ENCODE measurements at places on chromosomes 1 and 21. TPM values are rescaled to one million over a fixed set of nuclear protein-coding genes. Genes with fewer than 3 reads are reported as not detected.

DNA sequence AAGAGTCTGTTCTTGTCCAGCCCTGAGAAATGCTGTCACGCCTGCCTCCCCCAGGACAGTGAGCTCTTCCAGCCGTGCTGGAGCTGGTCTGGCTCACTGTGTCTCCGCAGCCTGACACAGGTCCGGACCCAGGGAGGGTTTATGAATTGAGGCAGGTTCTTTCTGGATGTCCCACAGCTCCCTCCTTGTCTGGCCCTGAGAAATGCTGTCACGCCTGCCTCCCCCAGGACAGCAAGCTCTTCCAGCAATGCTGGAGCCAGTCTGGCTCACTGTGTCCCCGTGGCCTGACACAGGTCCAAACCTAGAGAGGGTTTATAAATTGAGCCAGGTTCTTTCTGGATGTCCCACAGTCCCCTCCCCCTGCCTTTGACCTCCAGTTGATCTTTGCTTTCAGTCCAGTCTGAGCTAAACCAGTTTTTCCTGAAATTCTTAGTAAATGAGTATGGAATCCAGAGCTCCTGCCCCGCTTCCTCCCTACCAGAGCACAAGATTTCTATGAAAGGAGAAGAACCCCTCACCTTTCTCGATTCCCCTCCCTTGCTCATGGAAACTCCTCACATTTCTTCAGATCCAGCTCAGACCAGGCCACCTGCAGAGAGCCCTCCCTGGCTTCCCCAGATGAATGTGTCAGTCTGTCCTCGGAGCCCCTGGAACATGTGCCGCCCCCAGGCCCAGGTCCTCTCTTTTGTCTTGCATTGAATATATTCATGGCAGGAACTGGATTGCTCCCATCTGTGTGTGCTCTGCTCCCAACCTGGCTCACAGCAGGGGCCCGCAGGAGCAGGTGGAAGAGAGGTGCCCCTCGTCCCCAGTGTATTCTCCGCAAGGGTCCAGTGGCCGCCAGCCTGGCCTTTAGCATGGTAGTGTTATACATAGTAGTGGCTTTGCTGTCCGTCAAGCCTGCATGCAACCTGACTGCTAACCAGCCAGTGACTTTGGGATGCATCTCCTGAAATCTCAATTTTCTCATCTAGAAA lies 116.3 kb downstream of the EPHB2 start:
- peak; percentile 81 for DNase-seq

- no peak for DNase-seq
Observed at GRCh38 chr1:160570840-160571239, 8.5 kb downstream of the CD84 start.

DNA sequence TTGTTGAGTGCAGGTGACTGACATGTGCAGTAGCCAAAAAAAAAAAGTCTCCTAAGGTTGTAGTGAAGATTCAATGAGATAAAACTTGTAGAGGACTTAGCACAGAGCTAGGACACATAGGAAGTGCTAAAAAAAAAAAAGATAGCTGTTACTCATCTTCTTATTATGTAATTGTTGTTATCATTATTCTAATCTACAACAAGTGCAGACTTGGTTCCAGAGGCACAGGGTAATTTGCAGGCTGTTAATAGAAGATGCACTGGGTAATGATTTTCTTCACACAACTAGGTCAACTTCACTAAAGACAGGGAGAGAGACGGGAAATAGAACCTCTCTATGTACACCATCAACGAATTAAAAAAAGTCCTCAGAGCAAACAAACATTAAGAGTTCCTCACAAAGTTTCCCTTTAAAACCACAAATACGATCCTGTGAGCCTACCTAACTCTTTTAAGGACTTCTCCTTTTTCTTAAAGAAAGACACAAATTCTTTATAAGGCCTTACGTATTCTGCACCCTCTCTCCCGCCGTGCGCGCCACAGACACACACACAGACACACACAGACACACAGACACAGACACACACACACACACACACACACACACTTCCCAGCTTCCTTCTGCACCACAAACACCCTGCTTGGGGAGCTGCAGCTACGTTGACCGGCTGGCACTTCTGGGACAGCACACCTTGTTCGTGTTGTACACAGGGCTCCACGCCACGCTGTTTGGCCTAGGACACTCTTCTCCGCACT lies 49.8 kb upstream of the GADD45A start:
- no peak for DNase-seq

The SLFNL1 gene
- not detected for total RNA-seq

DNA sequence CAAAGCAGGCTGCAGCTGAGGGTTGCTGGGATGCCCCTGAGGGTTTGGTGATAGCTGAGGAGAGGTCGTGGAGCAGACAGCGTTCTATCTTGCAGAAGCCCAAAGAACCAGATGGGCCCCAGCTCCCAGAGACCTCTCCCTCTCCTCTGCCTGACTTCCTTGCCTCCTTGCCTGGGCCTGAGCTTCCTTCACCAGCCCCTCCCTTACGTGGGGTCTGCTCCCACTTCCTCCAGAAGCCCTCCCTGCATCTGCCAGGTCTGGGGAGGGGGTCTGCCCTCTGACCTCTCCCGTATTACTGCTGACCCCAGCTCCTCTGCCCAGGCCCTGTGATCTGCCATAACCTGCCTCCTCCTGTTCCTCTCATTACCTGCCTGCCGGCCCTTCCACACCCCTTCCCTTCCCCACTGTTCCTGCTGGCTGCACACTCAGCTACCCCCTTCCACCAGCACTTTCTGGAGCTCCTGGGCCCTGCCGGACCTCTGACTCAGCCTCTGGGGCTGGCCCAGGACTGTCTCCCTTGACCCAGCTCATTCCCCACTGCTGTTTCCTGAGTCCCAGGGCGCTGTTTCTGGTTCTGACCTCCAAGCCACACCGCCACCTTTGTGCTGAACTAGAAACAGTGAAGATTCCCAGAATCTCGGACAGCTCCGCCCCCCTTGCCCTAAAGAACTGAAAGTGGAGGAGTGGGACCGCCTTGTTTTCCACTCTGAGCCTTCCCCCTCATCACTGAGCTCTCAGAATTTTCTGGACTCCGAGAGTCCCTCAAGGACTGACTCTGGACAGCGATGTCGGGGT lies 237.7 kb upstream of the C1orf174 start:
- DNase-seq, result peak; percentile 54

DNA sequence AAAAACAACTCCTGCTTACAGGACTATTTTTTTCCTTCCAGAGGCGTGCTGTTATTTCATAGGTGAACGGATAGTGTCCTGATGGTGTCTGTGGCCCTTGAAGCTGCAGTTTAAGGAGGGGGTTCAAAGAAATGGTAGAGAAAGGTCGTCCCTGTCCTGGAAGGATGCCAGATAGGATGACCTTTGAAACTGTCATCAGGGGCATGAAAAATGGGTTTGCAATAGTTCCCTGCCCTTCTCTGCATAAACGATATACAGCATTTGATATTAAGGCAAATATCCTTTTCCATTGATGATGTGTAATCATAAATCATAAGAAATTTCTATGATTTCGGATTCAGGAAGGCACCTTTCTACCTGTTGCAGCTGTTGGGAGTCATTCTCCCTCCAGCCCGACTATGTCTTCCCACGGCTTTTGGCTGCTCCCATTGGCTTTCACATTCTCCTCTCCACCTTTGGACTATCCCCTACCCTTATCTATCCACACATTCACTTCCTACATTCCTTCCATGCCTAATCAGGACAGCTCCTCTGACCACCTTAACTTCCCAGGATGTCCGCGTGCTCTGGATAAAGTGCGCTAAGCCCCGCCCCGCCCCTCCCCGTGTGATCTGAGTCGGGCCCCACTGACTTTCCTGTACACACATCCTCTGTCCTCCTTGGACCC lies 209.8 kb downstream of the DISC1 start:
- DNase-seq, result no peak

- DNase-seq, result no peak
Observed at GRCh38 chr1:212578041-212578440, 30.5 kb upstream of the ATF3 start.

The S100A1 gene
- 0.63 TPM for total RNA-seq

The PPM1J gene
- total RNA-seq, result 4.6 TPM

GRCh38 chr1:118217141-118217838 lies 32.3 kb upstream of the SPAG17 start:
- DNase-seq, result no peak

GRCh38 chr1:22739648-22740385 lies 29.2 kb downstream of the EPHB2 start:
- DNase-seq, result no peak

The PHC2 gene
- 43.9 TPM for total RNA-seq

DNA sequence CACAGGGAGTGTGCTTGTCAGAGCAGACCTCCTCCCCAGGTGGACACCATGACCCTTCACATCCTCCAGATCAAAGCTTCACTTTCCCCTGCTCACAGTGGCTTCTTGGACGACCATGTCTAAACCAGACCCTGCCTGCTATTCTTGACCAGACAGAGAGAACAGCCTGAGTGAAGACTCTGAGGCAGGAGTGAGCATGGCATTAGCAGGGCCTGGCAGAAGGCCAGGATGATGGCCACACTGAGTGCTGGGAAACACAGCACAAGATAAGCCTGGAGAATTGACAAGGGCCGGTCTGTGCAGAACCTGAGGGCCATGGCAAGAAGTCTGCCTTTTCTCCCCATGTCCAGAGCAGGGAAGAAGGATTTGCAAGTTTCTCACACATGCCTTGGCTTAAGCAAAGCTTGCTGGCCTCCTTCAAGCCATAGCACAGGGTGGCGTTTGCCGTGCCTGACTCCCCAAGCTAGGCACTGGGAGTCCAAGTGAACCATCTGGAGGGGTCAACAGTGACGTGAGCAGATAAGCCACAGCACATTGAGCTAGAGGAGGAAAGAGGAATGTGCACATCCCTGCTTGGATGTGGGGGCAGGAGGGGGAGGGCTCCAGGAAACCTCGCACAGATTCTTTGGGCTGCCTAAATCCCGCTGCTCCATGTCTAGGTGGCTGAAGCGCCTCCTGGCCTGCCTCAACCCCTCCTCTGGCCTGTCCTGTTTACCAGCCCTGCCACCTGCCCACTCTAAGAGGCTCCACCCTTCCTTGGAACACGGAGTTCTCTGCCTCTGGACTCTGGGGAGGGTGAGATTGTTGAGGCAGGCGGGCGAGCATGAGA lies 87.1 kb downstream of the CD58 start:
- no peak for DNase-seq

DNA sequence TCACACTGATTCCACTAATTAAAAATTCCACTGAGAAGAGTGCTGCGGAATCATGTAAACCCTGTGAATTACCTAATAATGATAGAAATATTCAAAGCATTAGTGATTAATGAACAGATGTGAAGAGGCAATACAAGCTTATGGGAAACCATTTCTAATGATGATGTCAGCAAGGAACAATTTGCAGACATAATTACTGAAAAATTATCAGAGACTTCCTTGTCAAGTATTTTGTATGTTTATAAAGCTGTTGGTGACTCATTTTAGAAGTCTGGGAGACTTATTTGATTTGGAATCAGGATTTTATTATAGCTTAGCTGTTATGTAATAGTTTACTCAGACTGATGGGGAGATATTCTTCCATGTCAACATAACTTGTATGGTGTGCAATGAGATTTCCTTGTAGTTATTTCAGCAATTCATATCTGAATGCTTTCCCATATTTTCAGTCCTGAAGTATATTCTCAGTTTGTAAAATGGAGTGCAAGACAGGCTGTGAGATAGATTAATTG lies 135.5 kb downstream of the TGFB2 start:
- DNase-seq, result no peak

DNA sequence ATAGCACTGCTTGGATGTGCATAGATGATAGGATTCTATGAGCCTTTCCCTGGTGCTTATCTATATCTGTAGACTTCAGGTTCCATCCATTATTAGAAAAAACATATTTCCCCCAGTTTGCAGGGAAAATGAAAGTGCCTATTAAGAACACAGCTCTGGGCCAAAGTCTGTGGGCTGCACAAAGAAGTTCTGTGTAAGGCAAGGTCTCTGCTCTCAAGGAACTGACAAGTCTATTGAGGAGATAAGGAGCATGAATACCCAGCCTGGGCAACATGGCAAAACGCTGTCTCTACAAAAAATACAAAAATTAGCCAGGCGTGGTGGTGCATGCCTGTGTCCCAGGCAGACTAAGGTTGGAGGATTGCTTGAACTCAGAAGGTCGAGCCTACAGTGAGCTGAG lies 22.3 kb upstream of the SDE2 start:
- DNase-seq, result no peak

The CELA3B gene
- total RNA-seq, result not detected

The FLG2 gene
- not detected for total RNA-seq

The CD247 gene
- 0.83 TPM for total RNA-seq

The TMCC2 gene
- 13.6 TPM for total RNA-seq

- no peak for DNase-seq
Observed at GRCh38 chr1:60213253-60213652, 139.7 kb upstream of the C1orf87 start.

DNA sequence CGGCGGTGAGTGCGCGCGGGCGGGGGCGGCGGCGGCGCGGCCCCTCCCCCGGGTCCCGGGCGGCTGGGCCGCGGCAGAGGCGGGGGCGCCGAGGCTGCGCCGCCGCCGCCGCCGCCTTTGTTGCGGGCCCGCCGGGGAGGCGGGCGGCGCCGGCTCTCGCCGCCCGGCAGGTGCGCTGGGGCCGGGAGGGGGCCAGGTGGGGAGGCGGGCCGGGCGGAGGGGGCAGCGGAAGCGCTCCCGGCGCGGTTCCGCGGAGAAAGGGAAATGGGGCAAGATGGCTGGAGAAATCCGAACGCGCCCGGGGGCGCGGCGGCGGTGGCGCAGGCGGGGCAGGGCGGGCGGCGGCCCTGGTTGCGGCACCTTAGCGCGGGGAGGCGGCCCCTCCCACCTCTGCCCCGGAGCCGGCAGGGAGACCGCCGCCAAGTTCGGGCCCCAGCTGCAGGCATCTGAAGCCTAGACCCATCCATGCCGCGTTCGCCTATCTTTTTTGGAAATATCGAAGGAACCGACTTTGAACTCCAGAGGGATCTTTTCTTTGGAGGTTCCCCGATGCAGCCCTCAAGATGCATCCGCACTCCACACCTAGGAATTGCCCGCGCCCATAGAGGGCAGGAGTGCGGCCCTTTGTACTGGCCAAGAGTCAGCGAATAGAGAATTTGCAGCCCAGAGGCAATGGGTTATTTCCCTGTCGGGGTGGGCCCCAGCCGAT lies 479 bp downstream of the POGK start:
- DNase-seq, result peak; percentile 87

DNA sequence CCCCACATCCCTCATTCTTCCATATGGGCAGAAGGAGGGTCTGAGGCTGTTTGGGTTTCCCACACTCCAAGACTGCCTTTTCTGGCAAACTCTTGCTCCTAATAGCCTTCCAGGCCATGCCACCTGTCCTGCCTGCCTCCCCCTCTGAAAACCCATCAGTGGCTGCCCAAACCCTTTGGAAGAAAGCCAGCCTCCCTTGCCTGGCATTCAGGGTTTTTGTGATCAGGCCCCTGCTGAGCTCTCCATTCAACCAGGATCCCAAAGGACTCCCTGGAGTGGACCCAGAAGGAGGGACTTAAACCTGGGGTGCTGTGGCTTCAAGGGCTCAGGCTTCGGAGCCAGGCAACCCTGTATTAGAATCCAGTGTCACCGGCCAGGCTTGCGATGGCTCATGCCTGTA lies 4.2 kb upstream of the GUCA2A start:
- no peak for DNase-seq

Data from H7 (cell line).